ENCODE measurements at places on chromosomes 7 and 10. TPM values are rescaled to one million over a fixed set of nuclear protein-coding genes. Genes with fewer than 3 reads are reported as not detected.

Gene CYP2E1
- 0.37 TPM for total RNA-seq

Gene ACBD5
- 15.2 TPM for total RNA-seq

Gene MCM7
- total RNA-seq = 18.2 TPM

Gene CLIP2
- total RNA-seq = 41.8 TPM

All from smooth muscle cell of bladder (primary cell).